HepG2 (cell line): ENCODE measurements at places on chromosomes 2 and 18. TPM values are rescaled to one million over a fixed set of nuclear protein-coding genes. Genes with fewer than 3 reads are reported as not detected.

- H3K27me3 ChIP-seq, result no peaks in the 10 kb centered on the region
- H3K4me1 ChIP-seq, result no peaks in the 10 kb centered on the region
- H3K36me3 ChIP-seq, result no peaks in the 10 kb centered on the region
These were observed 956.3 kb upstream of the SLC39A10 start for GRCh38 chr2:194700726-194701125.

- no peaks in the 10 kb centered on the region for H3K4me1 ChIP-seq
- no peak overlapping the region for H3K27ac ChIP-seq
These were observed 144.9 kb downstream of the LTBP1 start for GRCh38 chr2:33091541-33092123.

GRCh38 chr18:53441761-53442414, 782.6 kb downstream of the MBD2 start:
- no peaks in the 10 kb centered on the region for H3K4me1 ChIP-seq
- no peak for DNase-seq
- H3K27ac ChIP-seq, result no peak overlapping the region
- H3K4me3 ChIP-seq, result no peak overlapping the region
- H3K27me3 ChIP-seq, result no peaks in the 10 kb centered on the region
- H3K36me3 ChIP-seq, result no peaks in the 10 kb centered on the region

DNA sequence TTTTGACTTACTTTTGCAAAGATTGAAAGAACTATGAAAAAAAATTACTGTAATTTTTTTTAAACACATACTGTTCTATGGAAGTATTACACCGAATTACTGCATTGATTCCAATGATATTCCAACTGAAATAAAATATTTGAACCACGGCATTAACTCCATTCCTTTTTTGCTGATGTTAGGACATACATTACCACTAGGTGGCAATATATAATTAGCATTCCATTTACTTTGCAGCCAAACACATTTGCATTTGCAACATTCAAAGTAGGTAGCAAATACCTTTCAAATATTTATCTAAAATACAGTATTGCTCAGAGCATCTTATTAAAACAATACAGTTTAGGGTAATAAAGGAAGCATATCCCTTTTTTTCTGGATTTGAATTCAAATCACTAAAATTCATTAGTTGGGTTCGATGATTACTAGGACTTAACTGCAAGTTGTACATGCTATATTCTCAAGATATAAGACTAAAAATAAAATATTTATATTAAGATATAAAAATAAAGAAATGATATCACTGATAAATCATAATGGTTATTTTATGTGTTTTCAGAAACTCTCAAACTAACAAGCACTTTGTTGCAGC, 31.3 kb downstream of the LANCL1 start:
- peak; percentile 18 for DNase-seq
- no peaks in the 10 kb centered on the region for H3K27me3 ChIP-seq
- H3K4me1 ChIP-seq, result 0 out of 2 replicates have a peak, but pooled peaks cover 5% of the 10 kb centered on the region
- H3K27ac ChIP-seq, result no peak overlapping the region
- no peaks in the 10 kb centered on the region; the same call in 1 of the 2 replicates for H3K36me3 ChIP-seq

GRCh38 chr2:224772494-224772893, 56.3 kb upstream of the CCDC195 start:
- no peak for DNase-seq
- no peak overlapping the region for H3K27ac ChIP-seq
- no peaks in the 10 kb centered on the region for H3K36me3 ChIP-seq
- H3K4me1 ChIP-seq, result no peaks in the 10 kb centered on the region

DNA sequence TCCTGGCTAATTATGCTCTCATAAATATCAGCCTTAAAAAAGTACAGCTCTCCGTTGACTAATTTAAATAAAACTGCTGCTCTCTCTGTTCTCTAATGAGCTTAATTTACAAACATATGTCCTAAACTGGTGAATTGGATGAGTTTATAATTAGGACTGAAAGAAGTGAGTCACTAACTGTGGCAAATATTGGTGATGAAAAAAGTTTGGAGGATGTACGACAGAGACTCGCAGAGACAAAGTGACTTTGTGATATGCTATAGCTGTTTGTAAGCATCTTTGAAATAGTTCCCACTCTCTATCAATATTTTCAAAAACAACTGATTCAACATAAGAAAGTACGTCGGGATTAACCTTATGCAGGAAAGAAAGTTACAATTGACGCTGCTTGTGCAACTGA, 138.9 kb upstream of the TMEFF2 start:
- DNase-seq, result no peak
- H3K4me3 ChIP-seq, result no peak overlapping the region
- H3K27me3 ChIP-seq, result no peaks in the 10 kb centered on the region
- H3K27ac ChIP-seq, result no peak overlapping the region

DNA sequence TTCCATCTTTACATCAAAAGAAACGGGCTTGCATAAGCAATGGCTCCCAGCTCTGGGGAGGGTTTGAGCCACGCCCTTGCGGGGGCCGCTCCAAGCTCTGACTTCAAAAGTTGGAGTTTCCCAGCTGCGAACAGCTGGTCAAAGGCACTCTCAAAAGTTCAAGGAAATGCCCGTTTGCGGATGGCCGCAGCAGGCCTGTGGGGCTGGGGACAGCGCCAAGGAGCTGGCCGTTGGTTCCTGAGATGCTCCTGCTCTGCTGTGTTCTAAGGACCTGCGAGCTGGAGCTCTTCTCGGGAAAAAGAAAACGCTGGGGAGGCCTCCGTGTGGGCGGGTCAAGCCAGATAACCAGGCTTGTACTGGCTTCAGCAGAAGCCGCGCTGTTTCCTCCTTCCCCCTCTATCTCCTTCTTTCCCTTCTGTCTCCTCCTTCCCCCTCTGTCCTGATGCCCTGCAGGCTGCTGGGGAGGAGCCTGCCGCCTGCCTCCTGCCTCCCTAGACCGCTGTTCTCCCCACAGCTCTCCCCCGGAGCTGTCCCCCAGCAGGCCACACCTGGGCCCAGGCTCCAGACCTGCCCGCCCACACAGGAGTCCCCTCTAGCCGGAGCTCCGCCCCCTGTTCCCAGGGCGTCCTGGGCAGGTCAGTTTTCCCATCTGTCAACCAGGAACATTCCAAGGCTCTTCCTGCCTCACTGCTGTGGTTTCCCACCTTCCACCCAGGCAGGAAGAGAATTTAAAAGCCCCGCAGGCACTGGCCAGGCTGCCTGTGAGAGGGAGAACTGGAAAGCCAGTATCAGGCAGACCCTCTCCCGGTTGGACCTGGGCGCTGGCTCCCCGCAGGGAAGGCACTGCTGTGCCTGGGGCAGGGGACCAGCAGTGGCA, 14.1 kb downstream of the KLF11 start:
- H3K27ac ChIP-seq, result no peak overlapping the region
- peak overlapping the region; percentile 58 for H3K4me3 ChIP-seq
- H3K36me3 ChIP-seq, result no peaks in the 10 kb centered on the region; the same call in 1 of the 3 replicates

DNA sequence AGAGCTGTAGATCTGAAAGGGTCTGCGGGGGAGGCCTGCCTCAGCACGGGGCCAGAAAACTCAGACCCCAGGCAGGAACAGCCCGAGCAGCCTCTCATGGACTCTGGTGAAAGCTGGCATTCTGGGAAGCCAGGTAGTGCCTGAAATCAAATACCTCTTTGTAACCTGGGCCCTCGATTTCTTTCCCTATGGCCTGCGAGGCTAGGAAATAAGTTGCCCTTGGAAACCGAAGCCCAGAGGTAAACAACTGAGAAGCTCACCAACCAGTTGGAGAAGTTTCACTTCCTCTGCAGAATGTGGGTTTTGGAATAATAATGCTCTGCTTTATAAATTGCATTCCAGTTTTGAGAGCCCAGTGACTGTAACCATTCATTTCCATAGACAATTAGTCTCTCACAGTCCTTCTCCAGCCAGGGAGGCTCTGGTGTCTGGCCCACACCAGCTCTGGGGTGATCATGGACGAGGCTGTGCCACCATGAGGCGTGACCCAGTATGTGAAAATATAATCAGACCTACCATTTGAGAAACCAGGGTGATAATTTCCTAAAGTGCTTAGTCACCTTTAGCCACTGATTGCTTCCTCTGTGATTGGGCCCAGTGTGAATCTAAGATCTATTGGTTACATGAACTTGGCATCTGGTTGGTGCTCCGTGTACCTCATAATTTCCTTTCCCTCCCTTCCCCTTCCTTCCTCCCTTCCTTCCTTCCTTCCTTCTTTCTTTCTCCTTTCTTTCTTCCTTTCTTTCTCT, 133.1 kb upstream of the PELI1 start:
- H3K27ac ChIP-seq, result no peak overlapping the region
- no peak overlapping the region for H3K4me3 ChIP-seq
- H3K27me3 ChIP-seq, result peaks cover under 1% of the 10 kb centered on the region; the same call in 1 of the 3 replicates
- no peak for DNase-seq
- H3K4me1 ChIP-seq, result peaks cover 21% of the 10 kb centered on the region
- no peaks in the 10 kb centered on the region for H3K36me3 ChIP-seq

Gene UXS1
- polyA plus RNA-seq, result 110 and 117 TPM in 2 replicates

Gene SH3RF3
- 0.01 TPM in 1 of 2 replicates, not detected in the other for polyA plus RNA-seq
